ENCODE measurements at places on chromosomes 16 and 17.
A peak's percentile ranks its signal among the peaks of the same experiment; 100 is the strongest.

- peak; percentile 64 for DNase-seq
Measured at GRCh38 chr17:81396722-81397313, 1.6 kb downstream of the BAHCC1 start.

GRCh38 chr17:60502145-60502544, 23.9 kb downstream of the APPBP2 start:
- no peak for DNase-seq

- no peak for DNase-seq
Measured at GRCh38 chr16:17939723-17940122, 396.8 kb downstream of the NPIPA8 start.

DNA sequence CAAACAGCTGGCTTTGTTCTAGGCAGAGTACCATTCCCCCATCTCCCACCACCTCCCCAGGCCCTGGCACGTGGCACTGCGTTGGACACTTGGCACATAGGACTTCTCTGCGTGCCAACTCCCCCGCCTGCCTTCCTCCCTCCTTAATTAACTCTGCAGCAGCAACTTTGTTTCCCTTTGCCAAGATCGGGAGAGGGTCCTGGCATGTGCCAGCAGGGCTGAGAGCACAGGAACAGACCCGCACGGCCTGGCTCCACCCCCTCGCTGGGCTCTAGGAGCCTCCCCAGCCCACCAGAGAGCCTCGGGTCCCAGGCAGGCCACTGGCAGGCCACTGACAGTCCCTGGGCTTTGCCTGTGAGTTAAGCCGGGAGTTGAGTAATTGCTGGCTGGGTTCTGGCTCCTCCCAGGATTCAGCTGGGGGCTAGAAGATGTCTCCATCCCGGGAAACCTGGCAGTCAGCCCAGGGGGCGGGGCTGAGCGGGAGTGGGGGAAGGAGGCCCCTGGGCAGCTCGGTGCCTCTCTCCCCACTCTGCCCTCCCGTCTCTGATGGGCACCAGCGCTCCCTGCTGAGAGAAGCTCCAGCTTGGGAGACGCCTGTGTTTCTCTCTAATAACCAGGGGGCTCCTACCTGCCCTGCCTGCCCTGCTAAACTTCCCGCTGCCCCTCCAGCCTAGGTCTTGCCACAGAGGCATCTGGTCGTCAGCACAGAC, 224.0 kb upstream of the TNRC6C start:
- peak; percentile 66 for DNase-seq

DNA sequence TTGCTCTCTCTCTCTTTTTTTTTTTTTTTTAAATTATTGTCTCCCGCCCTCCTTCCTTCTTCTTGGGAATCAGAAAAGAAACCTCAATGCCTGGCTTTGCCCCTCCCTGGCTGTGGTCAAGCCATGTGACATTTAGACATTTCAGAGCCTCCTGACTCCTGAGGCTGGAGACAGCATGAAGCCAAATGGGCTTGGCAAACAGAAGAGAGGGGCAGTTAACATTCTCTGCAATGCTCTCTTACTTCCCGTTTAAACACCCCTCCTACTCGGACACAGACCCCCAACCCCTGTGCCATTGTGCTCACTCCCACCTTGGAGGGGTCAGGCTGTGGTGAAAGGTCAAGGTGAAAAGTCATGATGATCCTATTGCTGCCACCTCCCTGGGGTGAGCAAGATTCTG, 14.7 kb upstream of the MEOX1 start:
- DNase-seq, result no peak

DNA sequence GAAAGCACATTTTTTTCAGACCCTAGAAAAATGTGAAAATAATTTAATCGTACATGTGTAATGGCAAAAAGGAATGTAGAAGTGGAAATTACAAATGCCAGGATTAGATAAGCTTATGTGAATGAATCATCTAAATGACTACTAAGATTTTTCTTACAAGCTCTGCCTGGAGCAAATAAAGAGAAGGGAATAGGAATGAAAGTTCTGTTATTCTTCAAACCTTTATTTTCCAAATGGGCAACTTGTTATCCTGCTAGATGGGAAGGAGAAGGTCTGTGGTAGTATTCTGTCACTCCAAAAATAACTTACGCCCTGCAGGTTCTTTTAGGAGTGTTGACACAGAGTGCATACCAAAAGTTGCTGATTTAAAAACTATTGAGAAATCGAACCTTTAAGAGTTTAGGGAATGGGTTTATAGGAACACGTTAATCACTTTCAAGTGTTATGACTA, 9.7 kb downstream of the CTCF start:
- DNase-seq, result peak; percentile 75

- DNase-seq, result no peak
Measured at GRCh38 chr17:35936063-35936462, 5.5 kb upstream of the RDM1 start.

DNA sequence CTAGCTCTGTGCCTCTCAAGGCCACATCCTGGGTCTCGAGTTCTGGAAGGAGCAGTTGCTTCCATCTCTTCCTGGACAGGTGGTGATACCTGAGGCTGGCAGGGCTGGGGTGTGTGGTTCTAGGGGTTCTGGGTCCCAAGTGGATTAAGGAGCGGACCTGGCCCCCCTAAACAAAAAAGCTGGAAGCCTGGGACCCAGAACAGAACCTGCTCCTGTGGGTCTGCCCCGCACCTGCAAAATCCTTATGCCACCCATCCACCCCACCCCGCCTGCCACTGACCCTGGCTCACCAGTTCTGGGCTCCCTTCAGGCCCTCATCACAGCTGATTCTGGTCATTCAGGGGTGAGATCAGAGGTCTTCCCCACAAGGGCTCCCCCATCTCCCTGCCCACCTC, 44.8 kb downstream of the ADCY7 start:
- no peak for DNase-seq

DNA sequence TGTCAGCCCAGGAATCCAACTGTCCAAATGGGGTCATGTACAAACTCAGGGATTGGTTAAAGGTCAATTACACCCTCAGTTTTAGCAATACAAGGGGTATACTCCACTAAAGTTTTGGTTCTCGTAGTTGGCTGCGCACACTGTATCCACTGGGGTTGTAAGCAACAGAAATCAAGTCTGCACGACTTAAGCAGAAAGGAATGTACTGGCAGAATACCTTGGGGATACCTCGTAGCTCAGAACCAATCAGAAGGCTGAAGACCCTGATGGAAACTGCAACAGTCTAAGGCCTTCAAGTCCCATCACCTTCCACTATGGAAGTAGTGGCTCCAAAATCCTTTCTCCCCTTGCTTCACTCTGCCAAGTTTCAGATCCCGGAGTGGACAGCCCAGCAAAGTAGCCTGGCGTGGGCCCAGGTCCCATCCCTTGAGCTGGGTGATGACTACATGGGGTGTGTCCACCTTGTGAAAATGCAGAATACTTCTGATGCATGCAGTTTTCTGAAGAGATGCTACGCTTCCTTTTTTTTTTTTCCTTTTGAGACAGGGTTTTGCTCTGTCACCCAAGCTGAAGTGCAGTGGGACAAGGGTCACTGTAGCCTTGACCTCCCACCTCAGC, 21.1 kb upstream of the RPH3AL start:
- no peak for DNase-seq

- DNase-seq, result peak; percentile 18
Measured at GRCh38 chr16:67372664-67373063, 20.6 kb downstream of the TPPP3 start.

- DNase-seq, result no peak
Measured at GRCh38 chr17:57441270-57441600, 184.9 kb downstream of the MSI2 start.

- DNase-seq, result no peak
Measured at GRCh38 chr16:3789375-3790099, 72.2 kb upstream of the TRAP1 start.

DNA sequence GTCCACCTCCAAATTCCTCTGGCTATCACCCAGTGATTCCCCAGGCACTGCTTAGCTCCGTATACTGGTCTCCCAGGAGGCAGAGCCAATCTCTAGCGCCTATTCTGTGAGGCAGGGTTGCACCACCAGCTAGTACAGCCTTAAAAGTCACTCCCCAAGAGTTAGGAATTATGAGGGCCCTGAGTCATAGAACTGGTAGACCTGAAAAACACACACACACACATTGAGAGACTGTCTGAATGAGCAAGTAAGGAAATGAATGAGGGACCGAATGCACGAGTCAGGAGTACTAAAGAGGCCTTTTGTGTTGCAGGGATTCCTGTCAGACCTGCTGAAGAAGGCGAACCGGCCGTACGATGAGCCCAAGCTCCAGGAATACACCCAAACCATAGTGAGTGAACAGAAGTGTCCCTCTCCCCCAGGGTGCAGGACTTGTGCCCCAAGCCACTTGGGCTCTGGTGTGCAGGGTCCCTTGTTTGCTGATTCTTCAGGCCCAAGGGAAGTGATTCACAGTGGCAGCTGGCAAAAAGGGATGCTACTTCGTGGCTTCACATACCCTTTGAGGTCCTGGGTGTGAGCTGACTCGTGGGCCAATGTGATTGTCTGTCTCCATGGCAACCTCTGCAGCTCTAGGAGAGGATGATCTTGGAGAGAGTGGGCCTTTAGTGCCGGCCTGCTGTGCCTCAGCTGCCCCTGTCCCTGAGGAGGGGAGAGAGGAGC, 24.7 kb downstream of the CALB2 start:
- DNase-seq, result peak; percentile 22

DNA sequence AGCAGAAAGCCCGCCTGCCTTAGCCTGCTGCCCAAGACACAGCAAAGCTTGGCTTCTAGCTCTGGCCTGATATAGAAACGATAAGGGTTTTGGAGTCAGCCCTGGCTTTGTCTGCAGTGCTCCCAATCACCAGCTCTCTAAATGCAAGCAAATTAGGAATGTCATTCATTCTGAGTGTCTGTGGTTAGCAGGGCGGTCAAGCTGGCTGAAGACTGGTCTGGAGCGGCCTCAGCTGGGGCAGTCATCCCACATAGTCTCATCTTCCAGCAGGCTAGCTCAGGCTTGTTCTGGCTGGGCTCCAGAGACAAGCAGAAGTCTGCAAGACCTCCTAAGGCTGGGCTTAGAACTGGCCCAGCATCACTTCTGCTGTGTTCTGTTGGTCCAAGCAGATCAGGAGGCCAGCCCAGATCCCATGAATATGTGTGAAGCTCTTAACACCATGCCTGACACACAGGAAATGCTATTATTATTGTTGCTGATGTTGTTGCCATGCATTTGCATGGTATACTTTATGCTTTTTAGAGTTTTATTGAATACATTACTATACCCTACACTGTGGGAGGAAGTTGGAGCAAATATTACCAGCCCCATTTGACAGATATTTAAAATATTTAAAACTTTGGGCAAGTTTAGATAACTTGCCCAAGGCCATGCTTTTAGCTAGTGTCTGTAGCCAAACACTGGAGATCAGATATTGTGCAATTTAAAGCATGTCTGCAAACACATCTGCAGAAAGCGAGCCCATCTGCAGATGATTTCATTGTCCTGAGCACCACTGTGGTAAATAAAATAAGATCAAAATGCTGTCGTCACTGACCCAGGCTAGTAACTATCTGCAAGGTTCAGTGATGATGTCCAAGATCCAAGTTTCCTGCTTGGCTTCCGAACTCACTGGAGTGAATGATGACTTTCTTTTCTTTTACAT, 24.8 kb downstream of the TMC7 start:
- DNase-seq, result peak; percentile 18

- DNase-seq, result peak; percentile 77
Measured at GRCh38 chr17:48587276-48588073, 2.6 kb downstream of the HOXB3 start.

DNA sequence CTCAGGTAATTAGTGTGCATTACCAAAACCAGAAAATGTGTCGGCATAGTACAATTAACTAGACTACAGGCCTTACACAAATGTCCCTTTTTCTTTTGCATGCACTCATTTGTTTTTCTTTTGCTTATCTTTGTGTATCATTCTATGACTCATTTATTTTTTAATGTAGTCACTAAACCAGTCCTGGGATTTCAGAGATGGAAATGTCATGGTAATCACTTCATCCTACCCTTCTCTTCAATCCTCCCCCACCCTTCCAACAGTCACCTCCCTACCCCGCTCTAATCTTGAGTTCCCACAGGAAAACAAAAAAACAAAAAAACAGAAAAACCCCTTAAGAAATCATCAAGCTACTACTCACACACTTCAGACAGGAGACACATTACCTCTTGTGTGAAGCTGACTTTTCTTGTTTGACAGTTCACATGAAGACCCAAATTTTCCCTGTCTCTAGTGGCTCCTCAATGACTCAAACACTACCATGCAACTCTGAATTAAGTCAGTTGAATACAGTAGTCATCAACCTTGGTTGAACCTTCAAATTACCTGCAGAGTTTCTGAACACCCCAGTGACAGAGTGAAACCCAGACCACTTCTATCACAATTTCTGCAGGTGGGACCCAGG, 242.4 kb upstream of the SALL1 start:
- peak; percentile 38 for DNase-seq

DNA sequence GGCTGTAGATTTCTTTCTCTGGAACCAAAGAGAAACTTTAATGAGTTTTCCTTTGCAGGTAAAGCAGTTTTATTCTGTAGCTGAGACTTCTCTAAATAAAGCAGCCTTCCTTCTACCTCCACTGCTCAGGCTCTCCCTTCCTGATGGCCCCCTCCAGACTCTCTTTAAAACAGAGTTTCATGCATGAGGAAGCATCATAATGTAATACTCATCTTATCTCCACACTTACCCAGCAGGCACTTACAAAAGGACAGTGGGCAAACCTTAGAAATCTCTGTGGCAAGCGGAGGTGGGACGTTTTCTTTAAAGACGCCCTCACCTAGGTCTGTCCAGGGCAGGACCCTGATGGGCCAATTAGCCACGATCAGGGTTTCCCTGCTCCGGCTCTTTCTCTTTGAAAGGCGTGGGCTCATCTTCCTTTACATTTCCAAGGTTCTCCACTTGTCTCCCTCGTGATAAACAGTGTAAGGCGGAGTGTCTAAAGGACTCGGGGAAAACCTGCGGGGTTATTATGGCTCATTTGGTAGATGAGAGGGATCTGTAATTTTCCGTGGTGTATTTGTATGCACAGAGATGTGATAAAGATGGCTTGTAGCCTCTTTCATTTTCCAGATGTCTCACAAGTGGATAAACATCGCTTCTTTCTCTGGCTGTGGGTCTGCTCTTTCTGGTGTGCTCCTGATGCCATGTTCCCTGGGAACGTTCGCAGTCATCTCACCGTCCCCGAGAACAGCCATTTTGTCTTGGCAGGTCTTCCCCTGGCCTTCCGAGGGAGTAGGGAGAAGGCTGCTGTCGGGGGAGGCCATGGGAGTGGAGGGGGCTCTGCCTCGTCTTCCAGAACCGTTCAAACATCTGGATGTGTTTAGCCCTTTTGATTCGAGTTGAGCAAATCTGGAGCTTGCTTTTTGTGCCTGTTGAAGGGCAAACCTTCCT, 239.0 kb downstream of the CCDC182 start:
- DNase-seq, result no peak

- DNase-seq, result no peak
Measured at GRCh38 chr16:48004141-48004695, 151.6 kb downstream of the ABCC12 start.

- DNase-seq, result no peak
Measured at GRCh38 chr16:31577411-31577810, 49.7 kb downstream of the AHSP start.

- no peak for DNase-seq
Measured at GRCh38 chr16:68503334-68503733, 35.8 kb upstream of the ZFP90 start.

GRCh38 chr17:65418622-65419021, 142.8 kb downstream of the AXIN2 start:
- no peak for DNase-seq

- no peak for DNase-seq
Measured at GRCh38 chr16:10981697-10982216, 37.4 kb downstream of the CLEC16A start.

Data from fibroblast of skin of right biceps (primary cell).